ENCODE measurements at places on chromosomes 12 and 14.

GRCh38 chr14:76546426-76547221 is 170.7 kb downstream of the ESRRB start:
- no peak for DNase-seq

DNA sequence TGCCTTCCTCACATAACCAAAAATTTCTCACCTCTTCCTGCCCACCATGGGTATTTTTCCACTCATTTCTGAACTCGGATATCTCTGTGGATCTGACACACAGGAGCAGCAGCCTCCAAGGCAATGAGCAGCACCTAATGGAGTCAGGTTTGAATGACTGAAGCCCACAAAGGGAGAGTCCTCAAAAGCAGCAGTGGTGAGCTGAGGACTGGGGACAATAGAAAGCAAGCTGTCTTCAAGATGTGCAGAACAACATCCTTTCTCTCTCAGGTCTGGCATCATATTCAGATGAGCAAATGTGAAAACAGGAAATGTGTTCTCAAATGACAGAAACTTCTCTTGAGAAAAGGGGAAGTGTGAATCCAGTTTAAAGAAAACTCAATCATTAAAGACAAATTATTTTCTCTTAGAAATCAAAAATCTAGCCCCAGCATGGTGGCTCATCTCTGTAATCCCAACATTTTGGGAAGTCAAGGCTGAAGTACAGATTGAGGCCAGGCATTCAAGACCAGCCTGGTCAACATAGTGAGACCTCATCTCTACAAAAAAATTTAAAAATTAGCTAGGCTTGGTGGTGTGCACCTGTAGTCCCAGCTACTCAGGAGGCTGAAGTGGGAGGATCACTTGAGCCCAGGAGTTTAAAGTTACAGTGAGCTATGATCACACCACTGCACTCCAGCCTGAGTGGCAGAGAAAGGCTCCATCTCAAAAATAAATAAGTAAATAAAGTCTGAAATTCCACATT is 54.2 kb downstream of the C12orf42 start:
- no peak for DNase-seq

GRCh38 chr12:129662234-129662633 is 241.6 kb downstream of the TMEM132D start:
- no peak for DNase-seq

DNA sequence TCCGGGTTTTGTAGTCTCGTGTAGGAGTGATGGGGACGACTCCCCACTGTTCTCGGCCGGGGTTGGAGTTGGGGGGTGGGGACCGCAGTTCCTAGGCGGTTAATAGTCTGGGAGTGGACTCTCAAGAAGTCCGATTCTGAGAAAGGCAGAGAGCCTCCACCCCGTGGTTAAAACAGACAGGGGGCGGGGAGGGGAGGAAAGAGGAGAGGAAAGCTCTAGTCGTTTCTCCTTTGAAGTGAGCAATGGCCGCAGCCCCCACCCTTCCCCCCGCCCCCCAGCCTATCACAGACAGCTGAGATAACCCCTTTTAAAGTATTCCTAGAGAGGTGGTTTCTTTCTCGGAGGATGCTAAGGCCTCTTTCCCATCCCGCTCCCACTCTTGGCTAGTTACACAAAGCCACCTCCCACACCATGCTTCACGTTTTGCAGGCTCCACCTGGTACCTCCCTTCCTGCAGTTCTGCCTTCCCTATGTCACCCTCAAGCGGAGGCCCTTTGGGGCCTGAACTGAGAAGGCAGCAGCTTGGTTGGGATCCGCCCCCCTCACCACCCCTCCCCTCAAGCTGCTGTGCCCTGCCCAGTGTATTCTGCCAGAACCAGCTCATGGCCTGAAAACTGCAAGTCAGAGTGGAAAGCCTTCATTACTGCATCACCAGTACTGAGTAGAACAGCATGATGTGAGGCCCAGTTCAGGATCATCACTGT is 853 bp downstream of the USP5 start:
- DNase-seq, result no peak

GRCh38 chr12:31280183-31280582 is 45.8 kb downstream of the SINHCAF start:
- no peak for DNase-seq

GRCh38 chr14:60178164-60178563 is 13.0 kb upstream of the DHRS7 start:
- DNase-seq, result no peak

DNA sequence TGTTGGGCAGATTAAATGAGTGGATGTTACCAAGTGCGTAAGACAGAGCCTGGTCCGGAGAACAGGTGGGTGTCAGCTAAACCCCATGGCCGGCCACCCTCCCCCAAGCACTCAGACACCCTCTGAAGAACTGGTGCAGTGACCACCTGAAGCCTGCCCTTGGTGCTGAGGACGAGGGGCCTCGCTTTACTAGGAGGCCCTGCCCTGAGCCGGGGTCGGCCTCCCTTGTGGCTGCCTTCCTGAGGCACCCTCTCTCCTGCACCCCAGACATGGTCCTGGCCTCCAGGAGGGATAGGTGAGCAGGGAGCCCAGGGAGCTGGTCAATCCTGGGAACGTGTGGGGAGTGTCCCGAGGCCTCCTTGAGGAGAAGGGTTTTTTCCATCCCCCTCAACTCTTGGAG is 4.9 kb upstream of the KIF26A start:
- DNase-seq, result no peak

DNA sequence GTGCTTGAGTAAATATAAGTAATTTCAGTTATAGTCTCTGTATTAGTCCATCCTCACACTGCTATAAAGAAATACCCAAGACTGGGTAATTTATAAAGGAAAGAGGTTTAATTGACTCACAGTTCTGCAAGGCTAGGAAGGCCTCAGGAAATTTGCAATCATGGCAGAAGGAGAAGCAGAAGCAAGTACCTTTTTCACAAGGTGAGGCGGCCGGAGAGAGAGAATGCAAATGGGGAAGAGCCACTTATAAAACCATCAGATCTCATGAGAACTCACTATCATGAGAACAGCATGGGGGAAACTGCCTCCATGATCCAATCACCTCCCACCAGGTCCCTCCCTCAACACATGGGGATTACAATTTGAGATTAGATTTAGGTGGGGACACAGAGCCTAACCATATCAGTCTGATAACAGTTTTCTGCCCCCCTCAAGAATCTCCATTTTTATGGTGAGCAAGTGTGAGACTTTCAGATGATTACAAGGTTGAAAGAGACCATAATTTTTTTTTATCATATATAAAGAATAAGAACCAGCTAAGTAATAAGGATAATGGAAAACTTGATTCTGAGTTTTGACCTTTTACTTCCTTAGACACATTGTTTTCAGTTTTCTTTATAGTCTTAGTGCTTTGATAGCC is 35.6 kb downstream of the LEMD3 start:
- no peak for DNase-seq
